NCI-H1105 (cell line): ENCODE measurements at places on chromosomes 5 and 9.

GRCh38 chr5:65070026-65070425 is 301.3 kb downstream of the CWC27 start:
- no peak for DNase-seq

DNA sequence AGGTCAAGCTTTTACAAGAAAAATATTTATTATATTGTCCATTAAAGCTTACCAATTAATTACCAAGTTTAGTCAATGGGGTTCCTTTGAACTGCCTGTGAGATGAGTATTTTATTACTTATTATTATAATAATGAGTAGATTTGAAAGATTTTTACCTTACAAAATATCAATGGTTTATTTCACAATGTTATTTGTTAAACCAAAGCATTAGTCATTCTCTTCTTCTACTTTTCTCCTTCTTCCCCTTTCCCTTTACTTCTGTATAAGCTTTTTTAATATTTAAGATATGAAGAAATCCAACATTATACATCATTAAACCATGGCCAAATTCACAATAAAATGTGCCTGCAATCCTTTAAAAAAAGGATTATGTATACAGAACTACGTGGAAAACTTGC is 369.5 kb downstream of the ARL15 start:
- DNase-seq = no peak

DNA sequence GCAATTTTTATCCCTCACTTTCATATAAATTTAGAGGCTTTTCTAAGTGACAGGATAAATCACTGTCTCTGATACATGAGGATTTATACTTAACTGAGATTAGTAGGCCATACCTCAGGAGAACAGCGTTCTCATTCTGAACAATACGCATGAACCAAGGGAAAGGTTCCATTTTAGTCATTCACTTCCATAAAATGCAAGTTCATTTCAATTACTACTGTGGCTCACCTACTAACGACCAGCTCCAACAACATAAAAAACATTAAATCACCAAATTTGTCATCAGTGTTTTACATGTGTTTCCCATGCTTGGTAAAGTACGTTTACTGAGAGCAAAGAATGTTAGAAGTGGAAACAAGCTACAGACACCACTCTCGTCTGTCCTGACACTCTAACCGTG is 67.4 kb downstream of the EFNA5 start:
- no peak for DNase-seq

GRCh38 chr9:121634329-121635261 is 16.8 kb upstream of the DAB2IP start:
- DNase-seq = no peak

DNA sequence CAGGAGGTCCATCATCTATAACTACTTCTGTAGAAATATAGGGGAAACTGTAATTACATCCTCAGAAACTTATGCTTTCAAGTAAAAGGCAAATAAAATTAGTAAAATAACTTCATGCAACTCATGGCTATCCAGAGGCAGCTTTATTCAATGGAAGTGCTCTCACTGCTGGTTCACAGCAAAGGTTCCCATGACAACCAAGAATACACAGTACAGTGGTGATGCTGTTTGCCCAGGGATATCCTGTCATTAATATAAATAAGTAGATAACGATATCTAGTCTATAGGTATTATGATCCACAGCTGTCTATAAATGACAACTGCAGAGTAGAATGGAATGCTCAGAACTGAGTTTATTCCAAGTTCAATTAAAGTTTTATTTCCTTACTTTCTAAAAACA is 390.3 kb downstream of the PDE4D start:
- DNase-seq = no peak

DNA sequence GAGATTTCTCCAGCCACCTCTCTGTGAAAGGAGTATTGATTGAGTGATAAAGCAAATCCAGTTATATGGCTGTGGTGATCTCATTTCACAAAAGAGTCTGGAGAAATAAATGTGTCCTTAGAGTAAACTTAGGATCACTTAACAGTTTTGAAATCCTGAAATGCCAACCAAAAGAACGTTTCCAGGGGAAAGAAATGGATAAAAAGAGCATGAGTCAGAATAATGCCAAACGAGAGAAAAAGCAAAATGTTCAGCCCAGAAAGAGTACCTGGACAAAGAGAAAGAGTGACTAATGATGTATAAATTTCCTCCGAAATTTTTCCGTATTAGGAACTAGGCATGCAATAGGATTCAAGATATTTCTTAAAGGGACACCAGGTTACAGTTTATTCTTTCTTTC is 463.1 kb upstream of the CDH10 start:
- no peak for DNase-seq

DNA sequence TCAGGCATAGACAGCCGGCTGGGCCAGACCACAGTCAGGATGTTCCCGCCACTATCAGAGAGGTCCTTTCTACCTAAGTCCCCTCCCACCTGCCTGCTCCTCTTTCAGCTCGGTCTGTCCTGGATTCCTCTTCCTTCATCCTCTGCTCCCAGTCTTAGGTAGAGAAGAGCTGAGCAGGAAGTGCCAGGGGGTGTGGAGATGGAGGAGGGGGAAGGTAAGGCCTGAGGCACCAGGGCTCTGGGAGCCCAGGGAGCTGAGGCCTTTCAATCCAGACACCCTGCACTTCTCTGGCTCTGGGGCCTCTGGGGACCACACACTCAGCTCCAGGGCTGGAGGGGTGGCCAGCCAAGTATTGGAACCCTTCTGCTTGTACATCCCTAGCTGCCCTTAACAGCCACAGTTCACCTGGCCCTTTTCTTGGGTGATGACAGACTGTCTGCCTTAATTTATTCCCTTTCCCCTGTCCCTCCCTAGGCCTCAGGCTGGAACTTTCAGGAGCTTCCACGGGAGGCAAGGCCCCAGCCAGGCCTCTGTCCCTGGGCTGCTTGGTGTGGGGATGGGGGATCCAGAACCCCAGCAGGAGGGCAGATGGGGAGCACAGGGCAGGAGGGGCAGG is 15.6 kb downstream of the IRF1 start:
- no peak for DNase-seq

GRCh38 chr5:32677023-32677422 is 34.1 kb upstream of the NPR3 start:
- DNase-seq = no peak

DNA sequence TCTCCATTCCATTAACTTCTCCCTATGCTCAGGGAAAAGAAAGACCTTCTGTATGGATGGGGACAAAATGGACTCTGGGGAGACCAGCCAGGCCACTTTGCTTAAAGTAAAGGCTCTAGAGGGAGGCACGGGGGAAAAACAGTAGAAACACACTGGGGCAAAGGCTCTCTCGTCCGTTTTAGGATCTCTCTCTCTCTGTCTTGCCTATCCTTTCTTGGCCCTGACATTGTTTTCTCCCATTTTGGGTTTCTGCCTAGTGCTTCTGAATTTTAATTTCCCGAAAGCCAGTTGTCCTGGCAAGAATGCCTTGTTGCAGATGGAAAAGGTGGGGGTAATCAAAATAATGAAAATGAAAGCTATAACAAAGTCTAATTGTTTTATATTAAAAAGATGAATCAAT is 28.2 kb downstream of the NMUR2 start:
- no peak for DNase-seq

- peak; percentile 38 for DNase-seq
Observed at GRCh38 chr5:137442660-137443059, 56.5 kb downstream of the SPOCK1 start.

DNA sequence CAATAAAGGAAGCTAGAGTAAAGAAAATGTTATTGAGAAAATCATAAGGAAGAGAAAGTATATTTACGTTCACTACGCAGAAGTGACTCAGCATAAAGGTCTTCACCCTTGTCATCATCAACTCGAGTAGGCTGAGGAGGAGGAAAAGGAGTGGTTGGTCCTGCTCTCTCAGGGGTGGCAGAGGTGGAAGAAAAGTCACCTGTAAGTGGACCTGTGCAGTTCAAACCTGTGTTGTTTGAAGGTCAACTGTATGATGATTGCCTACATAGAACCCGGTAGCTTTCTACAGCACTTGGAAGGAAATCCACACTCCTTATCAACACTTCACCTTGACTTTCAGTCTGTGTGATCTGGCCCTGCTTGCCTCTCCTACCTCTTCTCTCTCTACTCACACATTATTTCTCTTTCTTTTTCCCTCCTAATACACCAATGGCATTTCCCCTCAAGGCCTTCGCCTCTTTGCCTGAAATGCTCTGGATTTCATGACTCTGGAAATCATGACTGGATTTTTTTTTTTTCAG is 109.3 kb upstream of the CPEB4 start:
- DNase-seq = no peak

DNA sequence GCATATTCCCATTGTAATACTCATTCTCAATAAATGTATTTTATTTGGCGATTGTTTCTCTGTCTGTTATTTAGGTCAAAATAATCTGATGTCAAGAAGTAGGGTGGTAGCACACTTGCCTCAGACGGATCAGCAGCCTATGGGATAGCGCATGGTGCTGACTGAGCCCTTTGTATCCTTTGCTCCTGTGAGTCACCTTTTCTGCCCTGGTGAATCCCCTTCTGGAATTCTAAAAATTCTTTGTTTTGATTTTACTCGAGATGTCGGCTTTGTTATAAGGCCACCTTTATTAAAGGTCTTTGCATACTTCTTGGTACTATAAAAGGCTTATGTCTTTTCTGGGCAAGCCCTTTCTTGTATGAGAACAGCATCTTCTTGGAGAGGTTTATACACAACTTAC is 1187.8 kb downstream of the CDH9 start:
- no peak for DNase-seq

DNA sequence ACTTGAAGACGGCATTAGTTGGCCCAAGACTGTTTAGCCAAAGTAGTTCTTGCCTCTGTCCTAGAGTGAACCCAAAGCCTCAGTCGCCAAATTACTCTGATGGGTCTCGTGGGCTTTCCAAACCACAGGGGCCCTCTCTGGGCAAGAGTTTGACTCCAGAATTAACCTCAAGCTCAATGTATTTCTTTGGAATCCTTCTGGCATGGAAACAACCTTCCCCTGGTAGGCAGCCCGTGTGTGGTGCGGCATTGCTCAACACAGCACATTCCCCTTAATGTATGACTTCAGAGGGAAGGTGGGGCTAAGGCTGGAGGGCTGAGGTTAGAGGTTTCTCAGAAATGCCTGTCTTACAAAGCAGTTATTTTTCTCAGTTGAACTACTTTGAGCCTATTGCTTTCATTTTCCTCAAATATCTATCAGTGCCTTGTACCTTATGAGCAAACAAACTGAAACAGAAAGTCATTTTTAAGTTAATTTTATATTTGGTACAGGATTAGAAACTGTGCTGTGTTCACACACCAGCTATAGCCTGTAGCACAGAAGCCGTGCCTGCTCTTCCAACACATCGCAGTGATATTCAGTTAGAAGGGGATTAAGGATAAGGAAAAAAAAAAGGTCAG is 123.9 kb upstream of the HAPLN1 start:
- no peak for DNase-seq

- no peak for DNase-seq
Observed at GRCh38 chr5:105868038-105868780, 1802.5 kb downstream of the EFNA5 start.

GRCh38 chr5:180291234-180291940 is 496 bp downstream of the MAPK9 start:
- DNase-seq = no peak

DNA sequence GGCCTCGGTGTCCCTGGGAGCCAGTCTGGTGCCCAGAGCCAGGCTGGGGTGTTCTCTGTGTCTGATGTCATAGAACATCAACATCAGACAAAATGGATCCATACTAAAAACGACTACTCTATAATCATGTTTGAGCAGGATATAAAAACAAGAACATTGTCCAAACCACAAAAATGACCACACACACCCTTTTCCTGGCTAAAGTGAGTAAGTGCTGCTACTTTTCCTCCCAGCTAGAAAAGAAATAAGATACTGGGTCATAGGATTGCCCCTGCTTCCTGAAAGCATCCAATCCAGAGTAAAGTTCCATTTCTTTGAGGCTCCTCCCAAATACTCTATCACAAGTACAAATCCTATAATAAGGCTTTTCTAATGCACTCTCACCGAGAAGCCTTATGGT is 19.7 kb upstream of the TRAF1 start:
- no peak for DNase-seq

- no peak for DNase-seq
Observed at GRCh38 chr5:138180841-138181240, 1.9 kb downstream of the KIF20A start.

DNA sequence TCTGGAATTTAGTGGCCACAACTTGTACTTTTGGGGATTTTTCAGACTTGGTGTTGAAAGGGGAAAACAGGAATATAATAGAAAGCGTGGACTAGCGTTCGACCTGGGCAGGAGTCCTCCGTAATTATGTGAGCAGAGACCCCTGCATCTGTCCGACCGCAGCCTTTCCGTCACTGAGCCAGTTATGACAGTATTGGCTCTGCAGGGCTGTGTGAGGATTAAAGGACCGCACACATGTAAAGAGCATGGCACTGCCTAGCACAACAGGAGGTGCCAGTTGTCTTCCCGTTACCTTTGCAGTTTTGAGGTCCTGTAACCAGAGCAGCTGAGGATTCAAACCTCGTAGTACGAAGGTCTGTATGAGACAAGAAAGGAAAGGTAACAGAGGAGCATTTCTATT is 1.2 kb downstream of the B4GALT7 start:
- DNase-seq = no peak

DNA sequence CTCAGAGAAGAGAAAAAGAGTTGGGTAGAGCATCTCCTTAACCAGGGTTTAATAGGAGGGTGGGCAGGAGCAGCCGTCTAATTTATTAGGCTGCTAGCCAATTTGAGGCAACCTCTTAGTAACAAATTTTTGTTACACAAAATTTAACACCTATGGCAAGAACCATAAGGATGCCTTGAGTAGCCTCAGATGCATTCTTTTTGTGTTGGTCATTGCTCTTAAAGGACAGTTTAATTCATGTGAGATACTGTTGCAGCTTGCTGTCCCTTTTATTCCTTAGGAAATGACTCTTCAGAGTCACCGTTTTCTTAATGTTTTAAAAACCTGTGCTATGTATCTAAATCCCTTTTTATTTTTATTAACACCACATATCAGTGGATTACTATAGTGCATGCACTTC is 255.1 kb downstream of the MAST4 start:
- DNase-seq = no peak

DNA sequence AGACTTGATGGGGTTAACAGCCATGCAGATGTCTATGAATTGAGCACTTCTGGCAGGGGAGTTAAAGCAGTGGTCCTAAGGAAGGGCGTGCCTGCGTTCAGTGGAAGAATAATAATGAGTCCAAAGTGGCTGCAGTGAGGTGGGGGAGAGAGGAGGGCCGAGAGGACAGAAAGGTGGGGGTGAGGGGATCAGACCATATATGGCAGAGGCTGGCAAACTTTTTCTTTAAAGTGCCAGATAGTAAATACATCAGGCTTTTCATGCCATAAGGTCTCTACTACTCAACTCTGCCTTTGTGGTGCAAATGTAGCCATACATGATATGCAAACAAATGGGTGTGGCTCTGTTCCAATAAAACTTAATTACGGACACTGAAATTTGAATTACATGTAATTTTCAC is 77.1 kb downstream of the STRBP start:
- no peak for DNase-seq

DNA sequence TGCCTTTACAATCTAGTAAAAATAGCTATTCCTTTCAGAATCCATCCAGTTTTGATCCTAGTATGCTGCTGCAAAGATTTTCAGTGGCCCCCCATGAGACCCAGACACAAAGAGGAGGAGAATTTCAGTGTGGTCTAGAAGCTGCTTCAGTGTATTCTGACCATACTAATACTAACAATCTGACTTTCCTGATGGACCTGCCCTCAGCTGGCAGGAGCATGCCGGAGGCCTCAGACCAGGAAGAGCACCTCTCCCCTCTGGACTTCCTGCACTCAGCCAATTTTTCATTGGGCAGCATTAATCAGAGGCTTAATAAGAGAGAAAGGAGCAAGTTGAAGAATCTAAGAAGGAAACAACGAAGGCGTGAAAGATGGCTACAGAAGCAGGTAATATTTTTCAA is 48.5 kb downstream of the RNF180 start:
- DNase-seq = no peak
